Hepatocyte (in vitro differentiated cells): ENCODE measurements at places on chromosomes 16 and 17.

DNA sequence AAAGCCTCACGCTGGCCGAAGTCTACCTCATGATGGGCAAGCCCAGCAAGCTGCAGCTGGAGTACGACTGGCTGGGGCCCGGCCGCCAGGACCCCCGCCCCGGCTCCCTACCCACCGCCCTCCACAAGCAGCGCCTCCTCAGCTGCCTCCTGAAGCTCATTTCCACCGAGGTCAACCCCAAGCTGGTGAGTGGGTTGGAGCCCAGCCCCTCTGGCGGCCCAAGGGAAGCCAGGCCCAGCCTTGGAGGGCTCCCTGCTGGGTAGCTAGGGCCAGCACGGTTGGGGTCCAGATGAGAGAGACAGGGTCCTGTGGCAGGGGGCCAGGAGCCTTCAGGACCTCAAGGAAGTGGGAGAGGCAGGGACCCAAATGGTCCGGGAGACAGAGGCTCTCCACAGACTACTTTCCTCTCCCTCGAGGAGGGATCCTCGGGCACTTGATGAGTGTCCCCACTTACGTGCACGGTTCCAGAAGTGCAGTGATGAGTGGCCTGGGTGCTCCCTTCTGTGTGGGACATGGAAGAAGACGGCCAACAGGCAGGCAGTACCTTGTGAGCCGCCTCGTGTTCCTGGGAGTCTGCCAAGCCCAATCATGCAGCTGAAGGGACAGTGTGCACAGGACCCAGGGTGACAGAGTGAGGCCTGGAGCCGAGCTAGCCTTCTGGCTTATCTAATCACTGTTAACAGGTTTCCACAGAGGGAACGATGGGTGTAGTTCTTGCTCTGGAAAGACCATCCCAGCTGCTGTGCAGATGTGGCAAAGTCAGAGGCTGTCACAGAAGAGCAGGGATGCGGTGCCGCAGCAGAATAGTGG, 21.1 kb upstream of the JPT2 start:
- DNase-seq: no peak

DNA sequence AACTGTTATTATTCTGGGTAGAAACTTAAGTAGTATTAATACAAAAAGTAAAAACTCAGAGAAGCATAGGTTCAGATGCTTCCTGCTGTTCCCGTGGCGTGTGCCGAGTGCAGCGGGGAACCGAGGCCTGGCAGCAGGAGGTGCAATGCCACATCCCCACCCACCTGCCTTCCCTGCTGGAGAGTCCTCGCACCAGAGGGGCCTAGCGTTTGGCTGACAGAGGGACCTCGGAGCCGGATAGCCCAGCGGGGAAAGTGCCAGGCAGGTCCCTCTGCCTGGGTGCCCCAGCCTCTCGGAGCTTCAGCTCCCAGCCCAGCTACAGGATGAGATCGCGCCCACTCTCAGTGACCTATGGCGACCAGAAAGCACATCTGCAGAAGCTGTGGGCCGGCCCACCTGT, 169.6 kb upstream of the GSE1 start:
- DNase-seq: no peak

DNA sequence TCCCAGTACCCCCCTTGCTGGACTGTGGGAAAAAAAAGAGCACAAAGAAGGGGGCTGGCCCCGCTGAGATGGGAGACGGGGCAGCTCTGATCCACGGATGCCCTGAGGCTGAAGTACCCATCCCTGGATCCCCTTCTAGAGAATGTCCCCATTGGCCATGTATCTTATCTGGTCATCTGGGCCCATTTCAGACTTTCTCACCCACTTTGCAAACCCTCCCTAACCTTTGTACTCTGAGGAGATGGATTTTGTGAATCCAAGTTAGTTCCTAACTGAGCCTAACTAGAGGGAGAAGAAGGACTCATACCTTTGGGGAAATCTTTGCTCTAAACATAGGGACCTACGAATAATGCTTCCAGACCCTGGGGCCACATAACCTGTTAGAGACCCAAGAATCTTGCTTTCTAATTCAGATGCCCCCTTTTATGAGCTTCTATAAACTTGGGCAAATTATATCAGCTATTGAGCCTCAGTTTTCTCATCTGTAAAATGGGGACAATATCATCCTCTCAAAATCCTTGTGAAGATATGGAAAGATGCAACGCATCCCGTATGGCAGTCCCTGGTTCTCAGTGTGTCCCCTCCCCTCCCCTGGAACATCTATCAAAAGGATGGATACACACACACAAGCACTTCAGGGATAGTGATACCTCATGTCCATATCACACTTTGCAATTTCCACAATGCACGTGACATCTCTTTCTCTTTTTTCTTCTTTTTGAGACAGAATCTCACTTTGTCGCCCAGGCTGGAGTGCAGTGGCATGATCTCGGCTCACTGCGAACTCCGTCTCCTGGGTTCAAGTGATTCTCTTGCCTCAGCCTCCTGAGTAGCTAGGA, 16.8 kb upstream of the FZD2 start:
- DNase-seq: no peak

DNA sequence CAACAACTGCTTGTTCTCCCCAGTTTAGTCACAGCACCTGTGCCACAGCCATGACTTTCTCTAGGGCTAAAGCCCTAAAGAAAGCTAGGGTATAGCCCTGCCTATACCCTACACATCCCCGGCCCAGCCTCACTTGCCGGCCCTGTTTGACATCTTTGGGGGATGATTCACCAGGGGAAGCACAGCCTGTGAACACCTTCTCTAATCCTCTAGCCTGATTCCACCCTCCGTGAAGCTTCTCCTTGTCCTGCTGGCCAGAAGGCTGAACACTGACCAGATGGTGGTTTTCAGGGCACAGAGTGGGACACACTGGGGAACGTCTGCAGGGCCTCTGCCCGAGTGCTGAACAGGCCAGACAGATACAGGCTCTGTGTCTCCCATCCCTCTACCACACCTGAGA, 6.0 kb downstream of the CLEC16A start:
- peak; percentile 24 for DNase-seq

DNA sequence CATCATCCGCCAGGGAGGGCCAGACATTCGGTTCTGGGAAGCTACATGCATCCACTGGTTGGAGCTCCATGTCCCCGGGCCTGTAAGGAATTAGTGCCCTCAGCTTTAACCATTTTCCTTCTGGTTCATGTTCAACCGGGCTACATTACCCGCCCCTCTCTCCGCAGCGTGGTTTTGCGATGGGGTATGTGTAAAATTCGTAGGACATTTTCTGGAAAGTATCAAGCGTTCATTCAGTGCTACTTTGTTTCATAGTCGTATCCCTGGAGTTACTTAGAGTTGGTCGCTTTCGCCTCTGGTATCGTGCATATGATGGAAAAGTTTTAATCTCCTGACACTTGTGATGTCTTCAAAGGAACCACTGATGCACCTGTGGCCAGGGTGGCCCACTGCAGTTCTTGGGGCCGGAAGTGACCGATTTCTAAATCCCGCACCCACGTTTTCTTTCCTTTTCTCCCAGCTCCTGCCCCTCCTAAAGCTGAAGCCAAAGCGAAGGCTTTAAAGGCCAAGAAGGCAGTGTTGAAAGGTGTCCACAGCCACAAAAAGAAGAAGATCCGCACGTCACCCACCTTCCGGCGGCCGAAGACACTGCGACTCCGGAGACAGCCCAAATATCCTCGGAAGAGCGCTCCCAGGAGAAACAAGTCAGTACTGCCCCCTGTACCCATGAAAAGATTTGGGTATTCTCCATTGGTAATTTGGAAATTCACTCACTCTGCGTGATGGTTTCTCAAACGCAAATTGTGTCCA, 637 bp downstream of the RPL23A start:
- no peak for DNase-seq

GRCh38 chr16:79754081-79754480, 153.5 kb upstream of the MAF start:
- no peak for DNase-seq

- no peak for DNase-seq
Measured at GRCh38 chr16:361341-361871, 8.9 kb upstream of the AXIN1 start.

GRCh38 chr16:30947859-30948666, 805 bp upstream of the ORAI3 start:
- DNase-seq: peak; percentile 99

- peak; percentile 34 for DNase-seq
Measured at GRCh38 chr17:65290056-65290455, 152.9 kb downstream of the RGS9 start.

DNA sequence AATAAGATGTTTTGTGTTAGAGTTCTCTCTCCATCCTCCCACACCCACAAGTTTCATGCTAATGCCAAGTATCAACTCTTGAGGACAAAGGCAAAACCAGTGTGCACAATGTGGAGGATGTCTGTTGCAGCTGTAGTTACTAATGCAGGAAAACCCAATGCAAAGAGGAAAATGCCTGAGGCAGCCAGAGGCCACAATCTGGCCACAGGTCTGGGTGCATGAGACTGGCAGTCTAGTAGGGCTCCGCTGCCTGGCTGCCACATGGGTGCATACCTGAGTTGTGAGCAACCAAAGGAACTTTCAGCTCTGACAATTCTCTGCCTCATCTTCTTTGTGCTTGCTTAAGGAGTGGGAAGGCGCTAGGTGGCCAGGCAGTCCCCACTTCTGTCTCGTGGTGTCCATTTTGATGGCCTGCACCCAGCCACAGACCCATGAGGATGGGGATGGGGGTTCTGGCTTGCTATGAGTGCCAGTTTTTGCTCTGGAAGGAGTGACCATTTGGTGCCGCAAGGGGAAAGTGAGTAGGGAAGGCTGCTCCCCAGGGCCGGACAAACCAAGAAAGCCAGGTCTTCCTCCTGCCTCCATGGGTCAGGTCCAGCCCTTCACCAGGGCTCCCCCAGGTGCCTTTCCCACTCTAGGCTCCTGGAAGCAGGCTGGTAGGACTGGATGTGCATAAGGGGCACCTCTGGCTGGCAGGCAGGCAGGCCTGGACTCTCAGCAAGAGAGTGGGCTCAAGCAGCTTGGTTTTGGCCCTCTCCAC, 4.2 kb upstream of the GFOD2 start:
- DNase-seq: no peak
